Activated CD4-positive, alpha-beta T cell treated with anti-CD3 and anti-CD28 coated beads for 24 hours (primary cell): ENCODE measurements at places on chromosomes 3 and 15.

- no peak for DNase-seq
Measured at GRCh38 chr15:90232196-90232595, 1.5 kb downstream of the CIB1 start.

DNA sequence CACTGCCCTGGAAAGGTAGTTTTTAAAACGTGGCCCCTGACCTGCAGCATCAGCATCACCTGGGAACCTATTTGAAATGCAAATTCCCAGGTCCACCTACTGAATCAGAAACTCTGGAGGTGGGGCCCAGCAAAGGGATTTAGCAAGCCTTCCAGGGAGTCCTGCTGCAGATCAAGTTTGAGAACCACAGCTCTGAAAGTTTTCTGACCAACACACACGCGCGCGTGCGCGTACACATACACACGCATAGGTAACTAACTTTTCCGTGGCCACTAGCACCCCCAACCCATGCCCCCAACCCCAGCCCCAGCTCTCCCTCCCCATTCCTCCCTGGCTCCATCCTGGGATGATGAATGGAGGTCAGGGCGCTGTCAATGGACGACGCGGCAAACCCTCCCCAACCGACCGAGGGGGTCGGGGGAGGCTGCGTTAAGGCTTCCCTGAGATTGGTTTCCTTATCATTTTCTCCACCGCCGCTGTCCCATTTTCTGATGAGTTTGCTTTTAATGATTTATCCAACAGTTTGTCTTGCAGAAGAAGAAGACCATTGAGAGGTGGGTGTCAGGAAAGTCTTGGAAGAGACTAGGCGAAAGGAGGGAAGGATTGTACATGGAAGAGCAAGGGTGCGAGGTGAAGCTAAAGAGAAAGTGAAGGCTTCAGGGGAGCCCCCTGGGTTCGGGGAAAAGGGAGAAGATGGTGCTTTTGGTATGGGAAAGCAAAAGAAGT, 590 bp upstream of the BOC start:
- no peak for DNase-seq

- no peak for DNase-seq
Measured at GRCh38 chr3:170437696-170438407, 19.2 kb downstream of the CLDN11 start.

- DNase-seq = no peak
Measured at GRCh38 chr3:64909757-64910467, 222.1 kb upstream of the ADAMTS9 start.

DNA sequence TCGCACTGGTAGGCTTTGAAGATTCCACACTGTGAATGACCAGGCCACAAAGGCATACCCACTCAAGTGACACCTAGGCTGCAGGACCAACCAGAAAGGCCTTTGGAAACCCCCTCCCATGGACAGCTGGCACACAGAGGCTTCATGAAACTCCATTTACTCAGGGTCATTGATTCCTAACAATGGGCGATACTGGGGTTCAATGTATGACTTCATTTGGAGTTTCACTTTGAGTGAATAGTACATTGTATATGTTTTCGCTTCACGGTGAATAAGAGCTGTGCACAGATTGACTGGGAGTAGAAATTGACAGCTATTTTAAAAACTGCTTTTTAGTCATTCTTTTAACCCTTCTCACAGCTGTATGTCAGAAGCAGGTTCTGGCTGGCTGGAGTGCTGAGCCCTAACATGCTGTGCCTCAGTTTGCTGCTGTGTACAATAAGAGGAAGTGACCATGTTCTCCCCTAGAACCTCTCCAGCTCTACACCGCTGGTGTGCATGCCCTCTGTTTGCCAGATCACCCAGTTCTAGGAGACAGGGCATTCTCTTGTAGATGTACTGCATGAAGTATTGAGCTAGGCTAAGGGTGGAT, 15.4 kb upstream of the CX3CR1 start:
- no peak for DNase-seq

DNA sequence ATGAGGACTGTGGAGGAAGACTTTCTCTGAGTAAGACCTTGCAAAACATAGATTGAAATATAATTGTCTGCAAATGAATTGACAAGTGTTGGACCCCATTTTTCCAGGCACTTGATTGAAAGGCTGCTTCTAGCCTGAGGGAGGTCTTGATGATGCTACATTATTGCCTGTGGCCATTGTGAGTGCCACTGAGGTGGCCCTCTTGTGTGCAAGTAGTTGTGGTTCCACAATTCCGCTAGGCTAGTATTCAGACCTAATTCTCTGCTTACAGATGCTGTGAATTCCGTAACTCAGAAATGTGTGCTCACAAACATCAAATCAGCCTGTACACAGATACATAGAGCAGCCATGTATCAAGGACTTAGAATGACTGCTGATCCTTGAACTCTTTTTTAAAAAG, 34.7 kb downstream of the FNDC3B start:
- no peak for DNase-seq

GRCh38 chr3:18127174-18127858, 297.8 kb downstream of the SATB1 start:
- no peak for DNase-seq

- no peak for DNase-seq
Measured at GRCh38 chr3:127951276-127951675, 36.2 kb downstream of the KBTBD12 start.

- DNase-seq = no peak
Measured at GRCh38 chr15:26690778-26691177, 82.1 kb downstream of the GABRB3 start.

DNA sequence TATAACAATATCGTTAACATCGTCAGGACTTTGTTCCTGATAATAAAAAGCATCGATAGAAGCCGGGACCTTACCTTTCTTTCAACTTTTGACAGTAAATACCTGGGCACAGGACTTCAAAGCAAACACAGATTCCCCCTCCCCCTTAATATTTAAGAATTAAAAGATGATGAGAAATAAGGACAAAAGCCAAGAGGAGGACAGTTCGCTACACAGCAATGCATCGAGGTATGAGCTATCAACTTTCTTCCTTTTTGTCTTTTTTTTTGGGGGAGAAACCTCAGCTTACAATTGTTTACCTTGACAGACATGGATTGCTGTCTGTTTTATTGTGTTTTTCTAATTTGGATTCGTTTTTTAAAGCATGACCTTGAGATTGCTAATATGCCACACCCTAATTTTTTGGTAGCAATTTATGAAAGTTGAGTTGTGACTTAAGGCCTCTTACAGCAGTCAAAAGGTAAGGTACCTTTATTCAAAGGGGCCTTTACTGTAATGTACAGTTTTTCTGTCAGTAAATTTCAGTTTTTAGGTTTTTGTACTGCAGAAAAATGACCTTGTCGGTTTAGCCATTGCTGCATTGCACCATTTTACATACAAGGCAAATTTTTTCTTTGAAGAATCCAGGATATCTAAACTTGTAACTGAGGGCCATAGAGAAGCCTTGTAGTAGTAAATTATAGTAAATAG, 1.1 kb downstream of the CHD2 start:
- DNase-seq = no peak

GRCh38 chr3:108183181-108183580, 39.0 kb downstream of the IFT57 start:
- DNase-seq = no peak

- DNase-seq = no peak
Measured at GRCh38 chr3:46360907-46361306, 7.0 kb downstream of the CCR2 start.

DNA sequence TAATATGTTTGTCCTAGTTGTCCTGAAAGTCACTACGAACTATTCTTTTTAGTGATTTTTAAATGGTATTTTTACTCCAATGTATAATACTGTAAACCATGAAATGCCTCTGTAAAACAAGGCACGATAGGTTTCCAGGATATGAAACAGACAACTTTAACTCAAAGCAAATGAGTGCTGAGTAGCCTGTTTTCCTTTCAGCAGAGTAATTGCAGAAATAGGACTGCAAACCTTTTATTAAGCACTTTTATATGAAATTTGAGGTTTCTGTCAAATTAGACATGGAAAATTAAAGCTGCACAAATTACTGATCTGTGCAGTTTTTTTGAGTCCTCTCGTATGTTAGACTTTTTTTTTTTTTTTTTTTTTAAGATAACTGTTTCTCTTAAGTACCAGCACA, 16.2 kb downstream of the AKAP13 start:
- DNase-seq = no peak

DNA sequence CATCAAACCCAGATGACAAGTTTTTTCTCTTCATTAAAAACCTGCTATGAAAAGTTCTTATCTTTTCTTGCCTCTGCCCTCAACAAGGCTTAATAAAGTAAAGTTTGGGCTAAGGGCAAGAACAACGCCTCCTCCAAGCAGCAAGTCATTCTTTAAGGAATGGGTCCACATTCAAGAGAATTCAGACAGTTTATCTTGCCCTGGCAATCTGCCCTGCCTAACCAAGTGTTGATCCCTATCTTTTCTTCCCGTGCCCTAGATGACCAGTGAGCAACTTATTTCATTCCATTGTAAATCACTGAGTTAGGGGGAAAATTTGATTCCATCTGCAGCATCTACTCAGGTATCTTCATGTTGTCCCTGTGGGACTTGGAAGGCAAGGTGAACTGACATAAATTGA, 370.3 kb upstream of the DPPA4 start:
- DNase-seq = no peak

DNA sequence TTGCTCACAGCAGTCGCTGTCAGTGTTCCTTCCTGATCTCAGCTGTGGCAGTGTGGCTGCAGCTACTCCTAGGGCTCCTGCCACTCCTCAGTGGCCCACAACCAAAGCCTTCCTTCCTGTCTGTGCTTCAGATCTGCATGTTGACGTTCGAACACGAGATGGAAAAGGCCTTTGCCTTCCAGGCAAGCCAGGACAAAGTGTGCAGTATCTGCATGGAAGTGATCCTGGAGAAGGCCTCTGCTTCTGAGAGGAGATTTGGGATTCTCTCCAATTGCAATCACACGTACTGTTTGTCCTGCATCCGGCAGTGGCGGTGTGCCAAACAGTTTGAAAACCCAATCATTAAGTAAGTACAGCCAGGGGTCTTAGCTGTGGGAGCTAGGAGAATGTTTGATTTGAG, 17.8 kb downstream of the MKRN2 start:
- no peak for DNase-seq

GRCh38 chr3:13142552-13143380, 69.5 kb upstream of the IQSEC1 start:
- no peak for DNase-seq

GRCh38 chr15:66698318-66698961, 3.6 kb upstream of the SMAD6 start:
- DNase-seq = no peak

- no peak for DNase-seq
Measured at GRCh38 chr3:115800489-115801075, 177.3 kb downstream of the GAP43 start.

GRCh38 chr3:197021729-197022404, 7.8 kb downstream of the MELTF start:
- no peak for DNase-seq

DNA sequence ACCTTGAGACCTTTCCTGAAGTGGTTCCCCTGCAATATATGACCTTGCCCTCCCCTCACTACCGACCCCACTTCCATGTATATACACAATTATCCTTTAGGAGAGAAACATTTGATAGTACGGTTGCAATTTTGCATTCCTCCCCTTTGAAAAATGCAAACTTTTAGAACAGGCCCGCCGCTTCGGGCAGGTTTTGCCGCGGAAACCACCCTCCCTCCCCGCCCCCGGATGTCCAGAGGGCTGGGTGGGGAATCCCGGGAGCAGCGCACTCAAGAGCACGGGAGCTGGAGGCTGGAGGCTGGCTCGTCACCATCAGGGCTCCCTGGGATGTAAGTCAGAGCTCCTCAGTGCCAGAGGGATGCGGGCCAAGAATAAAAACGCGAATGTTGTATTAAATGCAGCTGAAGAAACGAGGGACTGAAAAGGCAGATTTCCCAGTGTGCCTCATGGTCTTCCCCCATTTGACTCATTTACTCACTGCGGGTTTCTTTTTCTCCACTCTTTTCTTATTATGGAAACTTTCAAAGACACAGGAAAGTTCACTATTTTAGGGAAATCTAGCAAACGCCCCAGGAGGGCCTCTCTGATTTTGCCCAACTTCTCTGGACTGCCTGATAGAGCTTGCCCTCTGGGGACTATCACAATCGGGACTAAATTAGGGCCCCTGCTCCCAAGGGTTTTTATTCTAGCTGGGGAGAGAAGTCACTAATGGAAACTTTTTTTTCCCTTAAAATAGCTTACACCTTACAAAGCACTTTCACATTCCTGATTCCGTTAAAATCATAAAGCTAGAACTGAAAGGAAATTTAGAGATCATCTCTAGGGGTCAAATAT, 2.9 kb upstream of the USP3 start:
- DNase-seq = no peak

- no peak for DNase-seq
Measured at GRCh38 chr3:180329187-180329586, 272.8 kb upstream of the TTC14 start.

DNA sequence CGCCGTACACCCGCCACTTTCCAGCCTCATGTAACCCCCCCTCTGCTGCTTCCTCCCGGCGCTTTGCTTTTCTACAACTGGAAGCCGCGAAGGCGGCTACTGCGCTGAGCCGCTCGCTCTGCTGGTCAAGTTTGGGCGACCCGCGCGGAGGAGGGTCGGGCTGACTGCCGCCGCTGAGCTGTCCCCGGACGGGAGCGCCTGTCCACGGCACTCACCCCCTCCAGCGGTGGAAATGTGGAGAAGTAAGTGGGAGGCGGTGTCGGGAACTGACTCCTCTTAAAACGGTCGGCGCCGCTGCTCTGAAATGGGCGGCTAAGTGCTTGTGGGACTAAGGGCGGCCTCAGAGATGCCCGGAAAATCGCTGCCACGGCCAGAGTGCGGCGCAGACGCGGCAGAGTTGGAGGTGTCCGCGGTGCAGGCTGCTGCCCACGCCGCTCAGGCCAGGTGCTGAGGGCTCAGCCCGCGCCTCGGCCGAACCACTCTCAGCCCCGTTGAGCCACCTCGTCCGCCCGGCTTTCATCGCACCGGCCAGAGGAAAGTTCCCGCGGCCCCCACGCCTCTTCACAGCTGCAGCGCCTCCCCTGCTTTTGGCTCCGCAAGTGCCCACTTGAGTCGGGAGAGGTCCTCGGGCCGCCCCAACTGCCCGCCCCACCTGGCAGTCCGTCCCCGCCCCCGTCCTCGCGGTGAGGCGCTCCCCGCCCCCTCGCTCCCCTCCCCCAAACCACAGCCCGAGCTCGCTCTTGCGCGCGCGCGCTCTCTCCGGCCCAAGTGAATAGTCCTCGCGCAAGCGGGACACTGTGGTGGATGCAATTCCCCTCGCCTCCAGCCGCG, at the start of gene EPHA6:
TSS of gene EPHA6 (plus strand) at position 775 of the 831 bp plus-strand sequence.
- no peak for DNase-seq

DNA sequence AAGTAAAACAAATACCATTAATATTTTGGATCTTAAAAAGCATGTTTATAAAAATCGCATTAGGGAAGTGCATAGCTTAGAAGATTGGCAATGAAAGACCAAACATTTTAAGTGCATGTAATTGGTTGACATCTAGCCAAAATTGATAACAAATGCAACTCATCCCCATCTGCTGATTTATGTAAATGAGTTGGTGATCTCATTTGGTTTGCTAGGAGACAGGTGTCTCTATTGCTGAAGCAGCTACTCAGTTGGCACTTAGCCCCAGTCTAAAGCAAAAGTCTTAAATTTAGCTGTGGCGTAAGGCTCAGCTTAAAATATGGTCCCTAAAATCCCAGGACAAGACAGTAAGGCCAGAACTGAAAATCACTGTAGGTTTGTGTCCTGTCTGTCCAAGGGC, 113.5 kb upstream of the CHL1 start:
- no peak for DNase-seq
